Activated naive CD4-positive, alpha-beta T cell treated with anti-CD3 and anti-CD28 coated beads, Interleukin-2, amount 50 U/mL, for 72 hours (primary cell): ENCODE measurements at places on chromosomes 3 and 15. TPM values are rescaled to one million over a fixed set of nuclear protein-coding genes. Genes with fewer than 3 reads are reported as not detected.
A peak's percentile ranks its signal among the peaks of the same experiment; 100 is the strongest.

DNA sequence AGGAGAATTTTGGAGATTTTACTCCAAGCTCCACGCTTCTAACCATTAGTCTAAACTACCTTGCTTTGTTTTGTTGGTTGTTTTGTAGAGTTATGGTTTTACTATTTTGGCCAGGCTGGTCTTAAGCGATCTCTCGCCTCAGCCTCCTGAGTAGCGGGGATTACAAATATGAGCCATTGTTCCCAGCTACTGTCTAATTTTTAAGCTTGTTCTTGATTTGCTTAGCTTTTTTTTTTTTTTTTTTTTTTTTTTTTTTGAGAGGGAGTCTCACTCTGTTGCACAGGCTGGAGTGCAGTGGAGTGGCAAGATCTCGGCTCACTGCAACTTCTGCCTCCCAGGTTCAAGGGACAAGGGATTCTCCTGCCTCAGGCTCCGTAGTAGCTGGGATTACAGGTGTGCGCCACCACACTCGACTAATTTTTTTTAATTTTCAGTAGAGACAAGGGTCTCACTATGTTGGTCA, 28.5 kb downstream of the EFCAB12 start:
- no peak for DNase-seq

- no peak for DNase-seq
These were observed 561 bp upstream of the OSTN start for GRCh38 chr3:191198480-191198879.

- no peak for DNase-seq
These were observed 11.6 kb downstream of the CCNL1 start for GRCh38 chr3:157148196-157148889.

DNA sequence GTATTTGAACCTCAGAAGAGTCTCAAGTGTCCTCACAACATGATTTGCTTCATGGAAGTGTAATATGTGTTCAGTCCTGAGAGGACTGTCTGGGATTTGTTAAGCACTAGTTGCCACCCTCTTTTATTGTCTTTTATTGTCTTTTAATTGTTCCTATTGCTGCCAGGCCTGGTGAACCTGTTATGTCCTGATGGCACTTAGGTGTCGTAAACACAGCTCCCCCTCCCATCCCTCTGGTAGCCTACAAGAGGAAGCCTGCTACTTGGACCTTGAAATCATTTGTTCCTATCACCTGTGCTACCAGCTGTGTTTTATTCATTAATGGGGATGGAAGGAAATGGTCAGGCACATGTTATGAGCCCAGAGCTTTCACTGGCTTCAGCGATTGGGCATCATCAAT, 19.3 kb downstream of the CCNB2 start:
- DNase-seq: no peak

- peak; percentile 10 for DNase-seq
These were observed at the start of gene ARPP21 for GRCh38 chr3:35639254-35640186. ARPP21 (plus strand) TSS chr3:35639525; CDS start chr3:35681752, 42,227 bp downstream.

- DNase-seq: no peak
These were observed 129.2 kb downstream of the NUP210 start for GRCh38 chr3:13290941-13291340.

DNA sequence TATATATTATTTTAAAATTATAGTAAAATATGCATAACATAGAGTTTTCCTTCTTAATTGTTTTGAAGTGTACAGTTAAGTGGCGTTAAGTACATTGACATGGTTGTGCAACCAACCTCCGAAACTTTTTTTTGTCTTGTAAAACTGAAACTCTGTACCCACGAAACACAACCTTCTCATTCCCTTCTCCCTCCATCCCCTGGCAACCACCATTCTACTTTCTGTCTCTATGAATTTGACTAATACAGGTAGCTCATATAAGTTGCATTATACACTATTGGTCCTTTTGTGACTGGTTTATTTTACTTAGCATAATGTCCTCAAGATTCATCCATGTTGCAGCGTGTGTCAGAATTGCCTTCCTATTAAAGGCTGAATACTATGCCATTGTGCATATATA, 179.4 kb downstream of the SATB1 start:
- DNase-seq: no peak

DNA sequence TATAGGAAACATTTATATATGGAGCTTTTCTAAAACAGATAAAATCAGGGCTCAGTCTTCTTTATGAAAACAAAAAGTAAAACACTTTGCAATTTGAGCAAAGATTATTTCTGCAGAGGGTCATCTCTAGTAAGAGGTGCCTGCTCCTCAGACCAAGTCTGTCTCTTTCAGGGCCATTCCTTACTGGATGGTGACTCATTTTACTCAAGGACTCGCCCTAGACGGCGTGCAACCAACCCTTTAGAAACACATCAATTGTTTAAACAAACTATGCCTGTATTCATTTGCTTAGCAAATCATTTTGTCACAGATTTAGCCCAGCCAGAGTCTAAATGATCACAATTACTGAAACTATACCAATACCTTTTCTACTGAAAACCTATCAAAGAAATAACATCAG, 242.8 kb upstream of the ICE2 start:
- no peak for DNase-seq

NR1I2 gene
- 0.60 TPM for total RNA-seq

PLA2G4E gene
- total RNA-seq: not detected

ACP3 gene
- total RNA-seq: not detected

SLC9C1 gene
- total RNA-seq: not detected
